ENCODE measurements at places on chromosomes 7 and 10.

DNA sequence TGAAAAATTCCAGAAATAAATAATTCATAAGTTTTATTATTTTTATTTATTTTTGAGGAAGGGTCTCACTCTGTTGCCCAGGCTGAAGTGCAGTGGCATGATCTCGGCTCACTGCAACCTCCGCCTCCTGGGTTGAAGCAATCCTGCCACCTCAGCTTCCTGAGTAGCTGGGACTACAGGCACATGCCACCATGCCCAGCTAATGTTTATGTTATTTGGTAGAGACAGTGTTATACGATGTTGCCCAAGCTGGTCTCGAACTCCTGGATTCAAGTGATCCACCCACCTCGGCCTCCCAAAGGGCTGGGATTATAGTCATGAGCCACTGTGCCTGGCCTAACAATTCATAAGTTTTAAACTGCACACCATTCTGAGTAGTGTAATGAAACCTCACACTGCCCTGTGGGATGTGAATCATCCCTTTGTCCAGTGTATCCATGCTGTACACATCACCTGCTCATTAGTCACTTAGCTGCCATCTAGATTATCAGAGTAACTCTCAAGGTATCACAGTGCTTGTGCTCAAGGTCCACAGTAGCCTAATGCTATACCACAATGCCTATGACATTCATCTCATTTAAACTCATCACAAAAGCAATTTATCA lies 17.9 kb downstream of the RTKN2 start:
- no peak for DNase-seq

DNA sequence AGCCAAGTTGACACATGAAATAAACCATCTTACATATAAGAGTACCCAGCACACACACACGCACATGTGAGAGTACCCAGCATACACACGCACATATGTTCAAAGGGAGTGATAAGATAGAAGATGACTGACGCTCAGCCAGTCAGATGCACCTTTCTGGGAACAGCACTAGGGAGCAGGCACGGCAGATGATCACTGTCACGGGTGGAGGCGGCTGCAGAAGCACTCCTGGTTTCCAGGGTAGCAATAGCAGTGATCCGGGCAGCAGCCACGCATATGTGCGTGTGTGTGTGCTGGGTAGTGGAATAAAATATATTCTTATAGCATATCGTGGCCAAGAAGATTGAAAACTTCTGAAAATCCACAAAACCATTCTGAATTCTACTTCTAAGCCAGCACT lies 85.8 kb upstream of the NAMPT start:
- no peak for DNase-seq

- DNase-seq, result no peak
Observed at GRCh38 chr10:75110006-75110632, 1.3 kb upstream of the SAMD8 start.

GRCh38 chr10:132671228-132672154 lies 114.5 kb downstream of the NKX6-2 start:
- no peak for DNase-seq

DNA sequence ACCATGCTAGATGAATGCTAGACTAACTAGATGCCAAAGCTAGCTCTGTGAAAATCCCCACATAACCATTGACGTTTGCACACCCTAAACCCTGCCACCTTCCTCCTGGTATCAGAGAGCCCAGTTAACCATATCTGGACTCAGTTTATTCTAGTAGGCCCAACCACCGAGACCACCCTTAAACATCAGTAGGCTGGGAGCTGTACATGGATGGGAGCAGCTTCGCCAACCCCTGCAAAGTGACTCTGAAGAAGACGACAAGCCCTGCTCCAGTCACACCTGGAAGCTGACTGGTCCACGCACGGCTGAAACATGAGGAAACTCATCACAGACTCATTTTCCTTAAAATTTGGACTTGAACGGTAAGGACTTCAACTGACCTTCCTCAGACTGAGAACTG lies 4.4 kb upstream of the CYREN start:
- no peak for DNase-seq

GRCh38 chr7:146892151-146892550 lies 775.5 kb downstream of the CNTNAP2 start:
- DNase-seq, result no peak

DNA sequence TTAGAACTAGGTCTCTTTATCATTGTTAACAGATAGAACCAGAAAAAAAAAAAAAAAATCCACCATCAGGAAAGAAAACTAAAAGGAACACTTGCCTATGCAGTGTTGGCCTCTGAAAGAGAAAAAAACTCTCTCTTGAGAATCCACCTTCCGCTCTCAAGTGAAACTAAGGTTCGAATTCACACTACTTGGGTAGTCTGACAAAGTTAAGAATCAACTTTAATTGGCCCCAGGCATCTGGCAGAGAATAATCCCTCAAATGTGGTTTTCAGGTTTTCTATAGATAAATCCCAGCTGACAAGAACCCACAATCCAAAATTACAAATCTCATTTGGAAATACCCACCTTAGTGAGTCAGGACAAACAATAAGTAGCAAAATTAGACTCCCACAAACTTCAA lies 199.7 kb upstream of the LRRN3 start:
- DNase-seq, result no peak

DNA sequence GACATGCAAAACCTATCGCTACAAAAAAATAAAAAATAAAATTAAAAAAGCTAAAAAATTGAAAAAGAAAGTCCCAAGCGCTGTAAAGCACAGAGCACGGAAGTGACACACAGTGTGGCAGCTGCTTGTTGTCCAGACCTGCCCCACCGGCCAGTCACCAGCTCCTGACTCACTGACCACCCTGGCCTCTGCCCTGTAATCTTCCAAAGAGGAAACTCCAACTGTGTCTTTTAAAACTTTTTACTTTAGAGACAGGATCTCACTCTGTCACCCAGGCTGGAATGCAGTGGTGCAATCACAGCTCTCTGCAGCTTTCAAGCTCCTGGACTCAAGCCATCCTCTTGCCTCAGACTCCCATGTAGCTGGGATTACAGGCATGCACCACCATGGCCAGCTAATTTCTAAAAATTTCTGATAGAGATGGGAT lies 23.6 kb downstream of the GNA12 start:
- peak; percentile 18 for DNase-seq

GRCh38 chr10:12455766-12456165 lies 106.4 kb downstream of the CAMK1D start:
- DNase-seq, result no peak

- no peak for DNase-seq
Observed at GRCh38 chr7:136997735-136998134, 129.3 kb downstream of the CHRM2 start.

GRCh38 chr7:92647652-92648051 lies 57.5 kb upstream of the FAM133B start:
- DNase-seq, result no peak

DNA sequence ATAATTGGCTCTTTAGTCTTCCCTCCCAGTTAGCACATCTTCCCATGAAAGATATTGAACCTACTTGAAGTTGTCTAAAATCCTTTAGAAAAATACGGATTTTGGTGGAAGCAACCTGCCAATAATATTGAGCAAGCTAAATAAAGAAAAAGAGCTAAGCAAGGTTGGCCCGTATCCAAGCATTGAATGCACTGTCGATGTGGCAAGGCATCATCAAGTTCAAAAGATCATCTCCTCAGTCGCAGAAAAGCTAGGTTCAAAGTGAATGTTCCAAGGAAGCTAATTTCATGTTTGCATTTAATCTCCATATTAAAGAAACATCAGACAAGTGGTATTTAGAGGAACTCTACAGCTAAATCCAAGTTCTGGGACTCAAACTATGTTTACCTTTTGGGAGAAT lies 206.0 kb downstream of the MTERF1 start:
- no peak for DNase-seq

- no peak for DNase-seq
Observed at GRCh38 chr7:100555701-100556100, 16.7 kb downstream of the AGFG2 start.

- DNase-seq, result no peak
Observed at GRCh38 chr7:36625247-36625646, 99.0 kb downstream of the AOAH start.

GRCh38 chr10:48480397-48481374 lies 124.2 kb downstream of the ARHGAP22 start:
- no peak for DNase-seq

GRCh38 chr10:3538656-3539531 lies 246.1 kb downstream of the KLF6 start:
- DNase-seq, result no peak

- DNase-seq, result no peak
Observed at GRCh38 chr10:65620404-65621048, 1305.3 kb upstream of the LRRTM3 start.

DNA sequence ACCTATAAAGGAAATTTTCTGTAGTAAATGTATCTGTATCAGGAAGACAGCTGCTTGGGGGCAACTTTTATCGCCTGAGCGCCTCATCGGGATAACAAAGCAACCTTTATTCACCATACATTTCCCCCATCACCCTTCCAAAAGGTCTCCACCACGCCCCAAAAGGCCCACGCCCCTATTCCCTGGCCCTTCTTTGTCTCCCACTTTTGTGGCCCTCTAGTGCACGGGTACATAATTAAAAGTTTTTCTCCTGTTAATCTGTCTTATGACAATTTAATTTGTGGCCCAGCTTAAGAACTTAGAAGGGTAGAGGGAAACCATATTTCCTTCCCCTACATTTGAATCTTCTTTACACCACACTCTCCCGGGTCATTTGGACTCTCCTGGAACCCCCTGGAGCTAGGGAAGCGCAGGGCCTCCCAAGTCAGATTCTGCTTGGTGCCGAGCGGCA lies 625 bp downstream of the RP9 start:
- no peak for DNase-seq

- no peak for DNase-seq
Observed at GRCh38 chr10:62754963-62755362, 49.6 kb upstream of the ADO start.

GRCh38 chr7:1151653-1152425 lies 8.2 kb downstream of the ZFAND2A start:
- no peak for DNase-seq

GRCh38 chr10:120270906-120271305 lies 186.1 kb upstream of the PLPP4 start:
- DNase-seq, result no peak

DNA sequence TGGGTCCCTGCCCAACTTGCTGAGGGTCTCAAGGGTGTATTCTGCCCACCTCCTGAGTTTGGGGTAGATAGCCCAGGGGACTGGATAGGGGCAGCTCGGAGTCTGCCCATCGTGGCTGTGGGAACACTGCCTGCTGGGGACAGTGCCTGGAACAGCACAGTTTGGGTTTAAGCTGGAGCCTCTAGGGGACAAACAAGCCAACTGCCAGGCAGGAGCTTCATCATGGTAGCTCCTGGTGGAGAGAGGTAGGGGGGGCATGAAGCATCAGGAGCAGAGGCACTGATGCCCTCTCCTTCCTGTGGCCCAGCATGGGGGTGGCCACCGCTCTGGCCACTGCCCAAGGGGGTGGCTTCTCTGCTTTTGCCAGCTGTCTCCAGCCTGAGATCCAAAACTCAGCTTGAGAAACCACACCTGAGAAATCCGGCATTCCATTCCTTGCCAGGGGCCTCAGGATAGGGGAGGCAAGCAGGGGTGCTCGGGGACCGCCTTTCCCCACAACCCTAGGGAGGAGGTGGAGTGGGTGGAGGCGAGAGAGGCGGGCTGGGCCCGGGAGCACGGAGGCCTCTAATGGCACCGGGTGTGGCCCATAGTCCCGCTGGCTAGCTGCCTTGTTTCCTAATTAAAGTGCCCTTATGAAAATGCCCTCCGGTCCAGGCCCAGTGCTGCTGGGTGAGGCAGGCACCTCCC lies 47.6 kb downstream of the UNC5B start:
- DNase-seq, result no peak

GRCh38 chr7:105304040-105304895 lies 84.5 kb downstream of the SRPK2 start:
- no peak for DNase-seq

All from bone marrow (tissue), 2 donors.